ENCODE measurements at places on chromosomes 5 and 9. TPM values are rescaled to one million over a fixed set of nuclear protein-coding genes. Genes with fewer than 3 reads are reported as not detected.

Gene NFIL3
- total RNA-seq, result 47.1 TPM

Gene KIF4B
- 0.15 TPM for total RNA-seq

Gene LHX3
- under 0.01 TPM for total RNA-seq

Gene PDE4D
- 11.4 TPM for total RNA-seq

Gene PSMD5
- total RNA-seq, result 46.7 TPM

Gene TMEM167A
- total RNA-seq, result 58.4 TPM

Gene LCN15
- not detected for total RNA-seq

Gene GMCL2
- not detected for total RNA-seq

Gene FOXD4L4
- 0.29 TPM for total RNA-seq

Gene LHFPL2
- 84.7 TPM for total RNA-seq

Gene HEXB
- 335 TPM for total RNA-seq

Gene GFI1B
- total RNA-seq, result not detected

Gene ST8SIA4
- total RNA-seq, result 0.29 TPM

Gene CCIN
- total RNA-seq, result 1.7 TPM

Gene MAN1B1
- 113 TPM for total RNA-seq

Gene CCL27
- 0.15 TPM for total RNA-seq

Gene LCN1
- total RNA-seq, result not detected

Gene SPINK4
- not detected for total RNA-seq

Gene EQTN
- total RNA-seq, result not detected

Gene ANKDD1B
- total RNA-seq, result 1.3 TPM

Gene LRRC19
- total RNA-seq, result not detected

Gene TMOD1
- under 0.01 TPM for total RNA-seq

Gene GPR150
- 0.66 TPM for total RNA-seq

Gene POLR3G
- 6.9 TPM for total RNA-seq

Gene NR5A1
- total RNA-seq, result not detected

Gene PHF24
- under 0.01 TPM for total RNA-seq

Gene HNRNPA0
- 9.9 TPM for total RNA-seq

Gene SET
- 552 TPM for total RNA-seq

Gene CCDC192
- total RNA-seq, result not detected

Gene AGXT2
- total RNA-seq, result 0.17 TPM

Gene IL4
- not detected for total RNA-seq

Gene MEIKIN
- total RNA-seq, result not detected

Gene AQP3
- 21.2 TPM for total RNA-seq

Gene MARVELD2
- total RNA-seq, result 0.17 TPM

Gene HTR4
- not detected for total RNA-seq

Gene FUT7
- total RNA-seq, result not detected

Gene NME5
- 2.6 TPM for total RNA-seq

Data from smooth muscle cell of trachea (primary cell).